NCI-H2081 (cell line): ENCODE measurements at places on chromosomes 1 and 21.
A peak's percentile ranks its signal among the peaks of the same experiment; 100 is the strongest.

DNA sequence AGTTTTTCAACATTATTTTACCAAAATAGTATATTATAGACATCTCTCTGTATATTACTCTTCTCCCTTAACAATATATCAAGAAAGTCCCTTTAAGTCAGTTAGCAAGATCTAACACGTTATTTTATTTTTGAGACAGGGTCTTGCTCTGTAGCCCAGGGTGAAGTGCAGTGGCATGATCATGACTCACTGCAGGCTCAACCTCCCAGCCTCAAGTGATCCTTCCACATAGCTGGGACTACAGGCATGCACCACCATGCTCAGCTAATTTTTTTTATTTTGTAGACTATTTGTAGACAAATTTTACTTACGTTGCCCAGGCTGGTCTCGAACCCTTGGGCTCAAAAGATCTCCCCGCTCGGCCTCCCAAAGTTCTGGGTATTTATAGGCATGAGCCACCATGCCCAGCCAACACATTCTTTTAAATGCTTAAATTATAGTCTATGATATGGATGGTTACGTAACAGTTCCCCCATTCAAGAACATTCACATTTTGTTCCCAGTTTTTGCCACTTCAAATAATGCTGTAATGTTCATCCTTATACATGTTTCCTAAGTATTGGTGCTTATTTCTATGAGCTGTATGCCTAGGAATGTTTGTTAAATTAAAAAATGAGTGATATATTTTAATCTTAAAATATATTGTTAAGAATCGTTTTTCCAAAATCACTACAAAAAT is 70.4 kb downstream of the TUT4 start:
- DNase-seq, result no peak

DNA sequence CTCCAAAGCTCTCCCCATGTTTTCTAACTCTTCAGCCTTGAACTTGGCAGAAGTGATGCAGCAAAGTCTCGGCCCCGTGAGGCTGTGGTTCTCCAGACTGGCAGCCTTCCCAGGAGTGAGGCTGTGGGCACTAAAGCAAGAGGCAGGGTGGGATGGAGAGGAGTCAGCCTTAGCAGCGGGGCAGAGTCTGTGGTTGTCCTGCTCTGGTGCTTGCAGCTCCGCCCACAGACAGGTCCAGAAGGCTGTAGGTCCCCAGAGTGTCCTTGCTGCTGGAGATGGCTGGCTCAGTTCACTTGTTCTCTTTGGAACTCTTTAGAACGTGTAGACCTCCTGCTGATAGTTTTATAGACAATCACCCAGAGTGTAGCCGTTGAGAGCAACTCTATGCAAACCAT is 142.6 kb downstream of the AJAP1 start:
- DNase-seq, result no peak

DNA sequence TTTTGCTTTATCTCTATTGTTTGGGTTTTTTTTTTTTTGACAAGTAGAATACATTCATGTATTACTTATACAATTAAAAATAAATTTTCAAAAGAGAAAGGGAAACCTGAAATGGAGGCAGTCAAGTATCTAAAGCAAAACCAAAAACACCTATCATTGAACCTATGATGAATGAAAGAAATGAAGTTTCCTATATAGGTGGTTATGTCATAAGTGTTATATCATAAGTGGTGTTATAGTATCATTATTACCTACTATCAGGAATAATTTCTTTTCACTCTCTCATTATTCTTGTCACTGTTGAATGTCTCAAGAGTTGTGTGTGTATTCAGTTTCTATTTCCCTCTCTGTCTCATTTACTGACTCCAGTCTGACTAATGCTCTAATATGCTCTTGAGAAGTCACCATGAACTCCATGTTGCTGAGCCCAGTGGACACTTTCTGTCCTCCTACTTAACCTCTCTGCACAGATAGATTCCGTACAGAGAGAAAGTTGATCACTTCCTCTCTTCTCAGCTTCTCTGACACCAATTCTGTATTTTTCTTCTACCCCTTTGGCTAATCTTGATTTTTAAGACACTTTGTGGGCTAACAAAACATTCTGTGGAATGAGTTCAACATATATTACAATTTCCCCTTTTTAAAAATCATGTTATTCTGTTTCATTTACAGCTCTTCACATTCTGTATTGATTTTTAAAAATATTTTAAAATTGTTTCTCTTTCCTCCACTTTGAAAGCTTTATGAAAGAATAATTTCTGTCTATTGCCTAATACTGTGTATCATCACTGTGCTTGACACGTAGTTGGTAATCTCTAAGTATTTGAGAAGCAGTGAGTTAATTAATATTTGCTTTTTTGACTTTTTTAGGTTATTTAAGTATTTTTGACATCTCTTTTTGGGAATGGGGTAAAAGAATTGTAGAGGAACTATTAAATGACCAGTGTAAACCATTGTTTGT is 50.1 kb downstream of the RASAL2 start:
- DNase-seq, result no peak

DNA sequence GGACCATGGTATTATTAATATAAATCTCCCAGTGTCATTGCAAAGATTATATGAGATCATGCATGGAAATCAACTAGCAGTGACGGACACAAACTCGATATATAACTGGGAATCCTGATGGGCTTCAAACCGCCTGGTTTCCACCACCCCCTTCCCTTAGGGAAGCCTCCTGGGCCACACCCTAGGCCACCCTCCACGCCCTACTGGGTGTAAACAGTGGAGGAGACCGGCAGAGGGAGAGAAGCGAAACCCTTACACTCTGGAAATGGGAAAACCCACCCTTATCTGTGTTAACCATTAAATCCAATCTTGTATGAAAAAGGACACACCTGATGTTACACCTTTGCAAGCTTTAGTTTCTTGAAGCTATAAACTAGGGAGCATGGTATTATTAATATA is 595 bp upstream of the ZNHIT6 start:
- no peak for DNase-seq

- DNase-seq, result no peak
These were observed 359 bp downstream of the LRRC3 start for GRCh38 chr21:44455524-44456213.

- peak; percentile 58 for DNase-seq
These were observed 143.2 kb upstream of the BMP8A start for GRCh38 chr1:39348278-39348677.

- peak; percentile 2 for DNase-seq
These were observed 28.5 kb downstream of the PALMD start for GRCh38 chr1:99674115-99675064.

- DNase-seq, result no peak
These were observed 63.3 kb upstream of the PTGFR start for GRCh38 chr1:78427506-78427905.

GRCh38 chr1:192584866-192585265 is 9.3 kb downstream of the RGS1 start:
- no peak for DNase-seq

GRCh38 chr1:53025034-53025768 is 36.8 kb upstream of the PODN start:
- no peak for DNase-seq

DNA sequence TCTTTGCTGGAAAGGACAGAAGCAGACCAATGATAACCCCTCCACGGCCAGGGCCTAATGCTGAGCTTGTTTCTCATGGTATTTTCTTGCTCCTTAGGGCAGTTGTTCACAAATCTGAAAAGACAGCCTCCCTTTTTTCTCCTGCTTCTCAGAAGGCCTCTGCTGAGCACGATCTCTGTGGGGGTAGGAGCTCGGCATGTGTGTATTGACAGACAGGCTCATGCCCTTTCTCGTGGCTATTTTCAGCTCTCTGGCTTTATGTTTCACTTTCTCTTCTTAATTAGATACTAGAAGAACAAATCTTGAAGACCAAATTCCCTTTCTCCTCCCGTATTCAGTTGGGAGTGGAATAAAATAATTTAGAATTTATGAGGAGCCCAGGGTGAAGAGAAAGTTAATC is 768 bp upstream of the RIIAD1 start:
- no peak for DNase-seq

DNA sequence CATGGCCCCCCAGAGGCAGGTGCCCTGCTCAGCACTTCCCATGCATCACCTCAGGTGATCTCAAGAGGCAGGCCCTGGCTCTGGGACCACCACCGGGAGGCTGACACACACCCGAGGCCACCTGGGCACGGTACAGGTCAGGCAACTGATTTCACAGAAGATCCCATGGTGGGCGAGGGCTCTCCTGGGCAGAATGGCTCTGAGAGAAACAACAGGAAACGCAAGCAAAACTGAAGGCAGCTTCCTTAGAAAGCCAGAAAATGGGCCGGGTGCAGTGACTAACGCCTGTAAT is 11.4 kb upstream of the SKI start:
- DNase-seq, result no peak

- no peak for DNase-seq
These were observed 169.0 kb upstream of the AJAP1 start for GRCh38 chr1:4485398-4485797.

- no peak for DNase-seq
These were observed 1.8 kb downstream of the ZNF669 start for GRCh38 chr1:247102381-247102780.

- no peak for DNase-seq
These were observed 435.3 kb upstream of the USP24 start for GRCh38 chr1:55650444-55650843.

GRCh38 chr1:94753171-94753972 is 66.8 kb upstream of the SLC44A3 start:
- DNase-seq, result no peak

DNA sequence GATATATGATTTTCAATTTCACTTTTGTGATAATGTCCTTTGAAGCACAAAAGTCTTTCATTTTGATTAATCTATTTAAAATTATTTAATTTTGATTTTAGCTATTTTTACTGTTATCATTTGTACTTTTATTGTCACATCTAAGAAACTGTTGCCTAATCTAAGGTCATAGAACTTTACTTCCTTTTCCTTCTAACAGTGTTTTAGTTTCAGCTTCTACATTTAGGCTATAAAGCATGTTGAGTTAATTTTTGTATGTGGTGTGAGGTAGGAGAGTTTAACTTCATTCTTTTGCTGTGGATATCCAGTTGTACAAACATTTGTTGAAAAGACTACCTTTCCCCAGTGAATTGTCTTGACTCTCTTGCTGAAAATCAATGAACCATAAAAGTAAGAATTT is 204.5 kb downstream of the TM2D1 start:
- no peak for DNase-seq

- no peak for DNase-seq
These were observed 113.6 kb upstream of the KIF26B start for GRCh38 chr1:245041058-245041698.

DNA sequence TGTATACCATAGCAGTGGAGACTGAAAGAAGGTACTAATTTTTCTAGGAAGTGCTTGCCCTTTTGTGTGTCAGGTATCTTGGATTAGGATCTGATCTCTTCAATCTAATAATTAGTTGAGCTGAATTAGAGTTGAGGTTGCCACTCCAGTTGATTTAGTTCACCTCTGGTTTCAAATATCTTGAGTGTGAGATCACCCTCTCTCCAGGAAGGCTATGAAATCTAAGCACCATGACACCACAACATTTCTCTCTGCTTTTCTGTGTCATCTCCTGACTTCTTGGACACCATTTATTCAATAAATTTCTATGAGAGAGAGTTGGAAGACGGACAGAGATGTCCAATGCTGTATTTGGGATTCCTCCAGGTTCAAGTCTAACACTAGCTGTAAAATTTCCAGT is 212.8 kb downstream of the DYRK1A start:
- DNase-seq, result no peak

GRCh38 chr1:51549901-51550300 is 30.8 kb upstream of the EPS15 start:
- no peak for DNase-seq

- no peak for DNase-seq
These were observed 5.0 kb upstream of the KIAA0040 start for GRCh38 chr1:175197531-175197930.

DNA sequence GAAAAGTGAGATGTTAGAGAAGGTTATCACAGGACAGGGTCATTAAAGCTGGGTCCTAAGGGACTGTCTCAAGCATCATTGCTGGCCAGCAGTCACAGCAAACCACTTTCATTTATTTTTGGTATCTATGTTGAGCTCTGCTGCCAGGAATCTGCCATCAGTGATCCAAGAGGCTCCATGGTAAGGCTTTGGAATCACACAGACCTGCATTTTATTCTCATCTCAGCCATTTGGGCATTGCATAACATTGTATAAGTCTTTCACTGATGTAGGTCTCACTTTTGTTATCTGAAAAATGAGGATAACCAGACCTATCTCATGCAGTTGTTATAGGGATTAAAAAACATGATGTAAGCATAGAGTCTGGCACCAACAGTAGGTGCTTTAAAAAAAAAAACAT is 77.5 kb downstream of the OMA1 start:
- DNase-seq, result peak; percentile 3

GRCh38 chr1:156814571-156815260 is 1.9 kb downstream of the SH2D2A start:
- DNase-seq, result no peak

- peak; percentile 99 for DNase-seq
These were observed at the start of gene KPNA6 for GRCh38 chr1:32107742-32108661. TSS of gene KPNA6 (plus strand) at chr1:32108056. CDS start at chr1:32108131, 75 bp downstream.

DNA sequence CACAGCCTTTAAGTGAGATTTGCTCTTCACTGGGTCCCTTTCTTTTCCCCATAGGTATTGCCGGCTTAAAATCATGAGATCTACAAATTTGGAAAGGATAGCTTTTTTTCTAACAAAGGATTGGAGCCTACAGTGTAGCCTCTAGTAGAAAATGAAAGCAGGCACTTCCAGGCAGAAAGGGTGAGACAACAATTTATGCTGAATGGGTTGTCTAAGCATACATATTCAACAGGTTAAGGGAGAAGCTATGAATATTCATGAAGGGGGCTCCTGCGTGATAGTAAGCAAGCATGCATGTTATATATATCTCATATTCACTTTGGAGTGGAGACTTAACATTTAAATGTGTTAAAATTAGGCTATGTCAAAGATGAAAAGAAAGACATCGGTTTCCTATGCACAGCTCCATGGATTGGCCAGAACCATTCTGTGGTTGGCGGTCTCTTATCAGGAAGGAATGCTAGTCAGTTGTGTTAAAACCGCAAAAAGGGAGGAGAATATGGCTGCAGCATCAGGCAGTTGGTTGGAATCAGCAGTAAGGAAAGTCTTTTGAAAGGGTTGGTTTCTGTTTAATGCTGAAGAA is 66.0 kb downstream of the VCAM1 start:
- no peak for DNase-seq

DNA sequence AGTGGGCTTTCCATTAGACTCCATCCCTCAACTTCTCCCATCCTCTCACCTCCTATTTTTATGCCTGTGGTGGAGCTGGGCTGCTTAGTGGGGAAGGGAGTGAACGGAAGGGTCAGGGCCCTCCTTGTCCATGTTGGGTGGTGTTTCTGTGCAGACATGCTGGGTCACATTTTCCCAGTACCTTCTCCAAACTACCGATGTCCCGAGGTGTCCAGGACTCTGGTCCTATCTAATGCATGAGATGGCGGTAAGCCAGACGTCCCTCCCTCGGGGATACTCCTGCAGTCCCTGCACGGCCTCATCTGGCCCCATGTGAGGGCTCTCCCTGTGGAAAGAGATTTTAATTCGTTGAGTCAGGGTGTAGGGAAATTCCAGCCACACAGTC is 61.0 kb downstream of the OBSCN start:
- DNase-seq, result no peak

- no peak for DNase-seq
These were observed 58.5 kb upstream of the IVNS1ABP start for GRCh38 chr1:185375583-185375982.
